Neuronal stem cell (in vitro differentiated cells): ENCODE measurements at places on chromosomes 4 and X.

DNA sequence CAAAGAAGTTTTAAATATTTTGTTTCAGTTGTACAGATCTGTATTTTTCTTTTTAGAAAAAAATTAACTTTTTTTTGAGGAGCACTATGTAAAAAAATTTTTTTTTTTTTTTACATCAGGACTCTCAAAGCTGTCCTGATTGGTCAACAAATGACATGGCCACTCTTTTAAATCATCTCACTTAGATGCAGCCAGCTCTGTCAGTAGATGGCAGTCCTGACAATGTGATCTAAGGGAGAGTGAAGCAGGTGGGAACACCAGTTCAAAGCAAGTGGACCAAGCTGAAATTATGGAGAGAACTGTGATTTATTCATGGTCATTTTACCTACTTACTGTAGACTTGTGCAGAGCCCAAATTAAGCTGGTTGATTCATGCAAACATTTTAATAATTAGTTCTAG, 174.7 kb upstream of the GPRIN3 start:
- no peaks in the 10 kb centered on the region for H3K27me3 ChIP-seq
- no peak overlapping the region for H3K4me3 ChIP-seq
- DNase-seq, result peak; percentile 1
- no peaks in the 10 kb centered on the region for H3K4me1 ChIP-seq
- no peak overlapping the region for H3K27ac ChIP-seq
- no peaks in the 10 kb centered on the region for H3K36me3 ChIP-seq

DNA sequence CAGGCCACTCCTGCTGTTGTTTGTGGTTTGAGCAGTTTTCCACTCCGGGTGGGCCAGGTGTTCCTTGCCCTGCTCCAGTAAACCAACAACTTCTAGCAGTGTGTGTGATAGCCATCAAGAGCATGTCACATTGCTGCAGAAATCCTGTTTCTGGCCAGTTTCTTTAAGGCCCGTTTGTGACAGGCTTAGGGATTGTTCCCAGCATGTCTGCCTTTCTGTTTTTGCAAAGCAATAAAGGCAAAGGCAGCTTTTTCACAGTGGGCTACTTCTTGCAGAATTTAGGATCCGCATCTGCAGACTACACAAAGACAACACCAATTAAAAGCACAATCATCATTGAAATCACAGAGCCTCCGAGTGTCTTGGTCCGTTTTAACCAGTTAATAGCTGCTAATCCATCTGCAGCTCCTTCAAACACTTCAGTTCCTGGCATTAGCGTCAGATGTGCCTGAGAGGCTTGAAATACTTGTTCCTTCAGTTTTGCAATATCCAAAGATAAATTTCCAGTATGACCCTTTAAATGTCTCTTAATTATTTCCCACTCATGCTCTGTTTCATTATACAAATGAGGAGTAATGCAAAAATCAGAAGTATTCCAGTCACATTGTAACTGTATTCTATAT, 65.1 kb downstream of the ADAM29 start:
- H3K27me3 ChIP-seq, result no peaks in the 10 kb centered on the region
- H3K4me1 ChIP-seq, result peaks cover 2% of the 10 kb centered on the region
- peak; percentile 14 for DNase-seq
- no peak overlapping the region for H3K4me3 ChIP-seq
- H3K36me3 ChIP-seq, result no peaks in the 10 kb centered on the region

- no peaks in the 10 kb centered on the region for H3K36me3 ChIP-seq
- peak; percentile 9 for DNase-seq
- H3K4me3 ChIP-seq, result no peak overlapping the region
- H3K4me1 ChIP-seq, result peaks cover 11% of the 10 kb centered on the region
- no peak overlapping the region for H3K27ac ChIP-seq
Measured at GRCh38 chr4:48653217-48654014, 126.7 kb downstream of the FRYL start.

- no peak overlapping the region for H3K27ac ChIP-seq
- no peaks in the 10 kb centered on the region for H3K4me1 ChIP-seq
- H3K4me3 ChIP-seq, result no peak overlapping the region
- H3K27me3 ChIP-seq, result no peaks in the 10 kb centered on the region
- DNase-seq, result no peak
- no peaks in the 10 kb centered on the region for H3K36me3 ChIP-seq
Measured at GRCh38 chrX:12505127-12505526, 286.1 kb upstream of the PRPS2 start.

DNA sequence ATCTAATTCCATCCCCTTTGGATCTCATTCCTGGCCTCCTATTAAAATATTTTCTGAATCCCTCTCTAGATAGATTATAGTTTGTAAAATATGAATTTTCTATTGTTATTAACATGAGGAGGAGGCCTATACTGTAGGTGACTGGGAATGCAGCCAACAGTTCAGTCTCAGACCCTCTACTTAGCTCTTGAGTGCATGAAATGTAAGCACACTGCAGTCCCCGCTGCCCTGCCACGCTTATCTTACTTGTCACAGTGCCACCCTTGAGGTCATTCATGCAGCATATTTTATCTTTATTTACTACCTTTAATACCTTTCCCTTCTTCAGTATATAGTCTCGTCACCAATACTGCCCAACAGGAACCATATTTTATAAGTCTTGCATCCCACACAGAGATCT, 151.0 kb downstream of the CAMK2D start:
- H3K4me1 ChIP-seq, result peaks cover 3% of the 10 kb centered on the region
- H3K4me3 ChIP-seq, result no peak overlapping the region
- DNase-seq, result no peak
- H3K27ac ChIP-seq, result no peak overlapping the region
- H3K36me3 ChIP-seq, result peaks cover 3% of the 10 kb centered on the region

- no peaks in the 10 kb centered on the region for H3K4me1 ChIP-seq
- no peak overlapping the region for H3K27ac ChIP-seq
- no peak overlapping the region for H3K4me3 ChIP-seq
- H3K36me3 ChIP-seq, result no peaks in the 10 kb centered on the region
Measured at GRCh38 chrX:19624739-19625138, 109.4 kb upstream of the MAP3K15 start.

DNA sequence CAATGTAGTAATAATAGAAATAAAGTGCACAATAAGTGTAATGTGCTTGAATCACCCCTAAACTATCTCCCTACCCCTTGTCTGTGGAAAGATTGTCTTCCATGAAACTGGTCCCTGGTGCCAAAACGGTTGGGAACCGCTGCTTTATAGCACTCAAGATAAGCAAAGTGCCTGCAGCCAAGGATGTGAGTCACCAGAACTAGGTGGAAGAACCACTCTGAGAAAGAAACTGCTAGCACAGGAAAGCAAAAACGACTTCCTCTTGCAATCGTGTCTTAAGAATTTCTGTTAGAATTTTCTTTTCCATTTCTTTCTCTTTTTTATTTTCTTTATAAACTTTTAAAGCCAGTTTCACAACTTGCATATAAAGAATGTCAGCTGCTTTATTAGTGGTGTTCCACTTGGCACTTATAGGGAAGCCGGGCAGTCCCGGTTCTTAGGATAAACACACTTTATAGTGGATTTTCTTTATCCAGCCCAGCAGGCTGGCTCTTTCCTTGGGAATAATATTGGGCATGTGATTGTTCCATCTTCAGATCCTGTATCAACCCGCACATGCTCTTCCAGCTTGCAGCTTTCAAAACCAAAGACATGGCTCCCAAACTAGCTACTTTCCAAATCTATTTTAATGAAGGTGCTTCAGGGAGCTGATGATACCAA, 32.3 kb upstream of the CXCL8 start:
- no peak overlapping the region for H3K4me3 ChIP-seq
- H3K27ac ChIP-seq, result no peak overlapping the region
- no peaks in the 10 kb centered on the region for H3K36me3 ChIP-seq
- H3K27me3 ChIP-seq, result no peaks in the 10 kb centered on the region
- DNase-seq, result no peak
- peaks cover 10% of the 10 kb centered on the region for H3K4me1 ChIP-seq

DNA sequence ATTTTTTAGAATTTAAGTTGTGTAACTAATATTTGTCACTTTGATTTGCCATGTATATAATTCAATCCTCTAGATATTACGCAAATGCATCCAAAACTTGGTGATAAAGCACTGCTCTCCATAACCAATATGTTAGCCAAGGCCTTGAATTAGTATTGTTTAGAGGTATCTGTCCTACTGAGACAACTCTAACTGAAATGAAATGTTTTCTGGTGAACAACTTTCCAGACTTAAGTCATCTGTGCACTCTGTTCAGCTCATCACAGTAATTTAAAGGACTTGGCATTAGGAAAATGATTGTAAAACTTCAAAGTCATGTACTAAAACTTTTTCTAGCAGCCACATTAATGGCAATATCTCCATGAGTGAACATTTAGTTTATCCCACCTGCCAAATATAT, 73.1 kb downstream of the HPGD start:
- no peaks in the 10 kb centered on the region for H3K4me1 ChIP-seq
- H3K36me3 ChIP-seq, result no peaks in the 10 kb centered on the region
- no peaks in the 10 kb centered on the region for H3K27me3 ChIP-seq
- H3K4me3 ChIP-seq, result no peak overlapping the region

DNA sequence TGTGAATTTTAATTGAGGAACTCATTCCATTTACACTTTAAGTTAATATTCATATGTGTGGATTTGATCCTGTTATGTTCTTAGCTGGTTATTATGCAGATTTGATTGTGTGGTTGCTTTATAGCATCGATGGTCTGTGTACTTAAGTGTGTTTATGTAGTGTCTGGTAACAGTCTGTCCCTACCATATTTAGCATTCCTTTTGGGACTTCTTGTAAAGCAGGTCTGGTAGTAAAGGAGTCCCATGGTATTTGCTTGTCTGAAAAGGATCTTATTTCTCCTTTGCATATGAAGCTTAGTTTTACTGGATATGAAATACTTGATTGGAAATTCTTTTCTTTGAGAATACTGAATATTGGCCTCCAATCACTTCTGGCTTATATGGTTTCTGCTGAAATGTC, 76.6 kb downstream of the KLF8 start:
- no peaks in the 10 kb centered on the region for H3K27me3 ChIP-seq
- no peaks in the 10 kb centered on the region for H3K4me1 ChIP-seq
- no peaks in the 10 kb centered on the region for H3K36me3 ChIP-seq
- DNase-seq, result no peak
- H3K4me3 ChIP-seq, result no peak overlapping the region
- H3K27ac ChIP-seq, result no peak overlapping the region

GRCh38 chrX:12716574-12716973, 74.6 kb upstream of the PRPS2 start:
- H3K4me1 ChIP-seq, result no peaks in the 10 kb centered on the region
- H3K4me3 ChIP-seq, result no peak overlapping the region
- H3K36me3 ChIP-seq, result no peaks in the 10 kb centered on the region
- H3K27me3 ChIP-seq, result no peaks in the 10 kb centered on the region
- DNase-seq, result no peak

DNA sequence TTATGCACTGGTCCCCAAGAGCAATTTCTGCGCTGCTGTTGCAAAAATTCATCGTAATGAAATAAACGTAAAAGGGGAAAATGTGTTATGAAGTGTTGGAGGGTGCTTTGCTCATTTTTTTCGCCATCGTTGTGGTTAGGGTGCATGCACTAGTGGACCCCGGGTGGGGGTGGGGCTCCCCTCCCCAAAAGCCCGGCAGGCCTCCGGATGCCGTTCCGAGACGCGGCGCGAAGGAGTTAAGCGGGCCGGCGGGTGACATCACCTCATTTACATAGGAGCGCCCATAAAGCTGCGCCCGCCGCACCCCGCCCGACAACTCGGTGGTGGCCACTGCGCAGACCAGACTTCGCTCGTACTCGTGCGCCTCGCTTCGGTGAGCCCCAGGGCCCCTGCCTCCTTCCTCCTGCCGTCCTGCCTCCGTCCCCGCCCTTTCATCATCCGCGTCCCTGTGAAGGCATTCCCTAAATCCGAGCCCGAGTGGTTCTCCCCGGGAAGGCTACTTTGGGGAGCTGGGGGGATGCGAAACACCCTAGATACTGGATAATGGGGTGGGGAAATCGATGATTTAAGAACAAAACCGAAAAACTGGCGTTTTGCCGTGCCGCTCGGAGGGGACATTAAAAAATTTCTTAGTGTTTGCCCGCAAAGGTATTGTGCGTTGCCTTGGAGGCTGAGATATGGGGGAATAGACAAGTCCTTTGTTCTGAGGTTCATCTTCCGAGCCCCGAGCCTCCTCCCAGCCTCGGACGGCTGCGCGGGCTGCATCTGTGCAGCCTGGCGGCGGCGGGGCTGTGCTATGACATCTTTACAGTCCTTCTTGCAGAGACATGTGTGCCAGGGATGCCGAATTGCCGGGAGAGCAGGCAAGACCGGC, at the start of gene TMSB4X:
Gene TMSB4X (plus strand): TSS at position 315 of the 874 bp plus-strand sequence.
- H3K27ac ChIP-seq, result peak within 1 kb of the TSS; percentile 87
- no peaks in the 10 kb centered on the region for H3K27me3 ChIP-seq
- H3K36me3 ChIP-seq, result peaks cover 26% of the 10 kb centered on the region
- peak within 1 kb of the TSS; percentile 83 for H3K4me3 ChIP-seq
- peaks cover 10% of the 10 kb centered on the region for H3K4me1 ChIP-seq

DNA sequence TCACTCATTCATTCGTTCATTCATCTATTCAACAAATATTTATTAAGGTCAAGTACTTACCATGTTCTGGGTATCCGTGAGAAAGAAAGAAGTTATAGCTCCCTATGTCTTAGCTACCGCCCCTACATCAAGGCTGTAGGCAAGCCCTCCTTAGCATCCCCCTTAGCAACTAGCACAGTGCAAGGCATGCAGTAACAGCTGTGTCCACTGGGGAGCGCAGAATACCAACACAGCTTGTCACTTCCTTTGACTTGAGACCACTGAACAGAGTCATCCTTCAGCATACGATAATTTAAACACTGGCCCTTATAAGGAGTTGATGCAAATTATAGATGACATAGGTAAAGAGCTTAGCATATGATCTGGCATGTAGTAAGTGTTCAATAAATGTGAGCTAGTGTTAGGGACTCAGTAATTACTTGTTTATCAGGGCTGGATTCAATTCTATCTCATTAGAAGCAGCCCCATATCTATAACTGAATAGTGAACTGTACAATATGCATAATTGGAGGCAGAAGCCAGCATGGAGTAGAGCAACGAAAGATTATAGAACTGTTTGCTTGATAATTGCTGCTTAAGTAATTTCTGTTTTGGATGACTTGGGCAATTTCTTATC, 8.7 kb downstream of the KIAA1210 start:
- H3K27ac ChIP-seq, result no peak overlapping the region
- H3K4me1 ChIP-seq, result no peaks in the 10 kb centered on the region
- no peak overlapping the region for H3K4me3 ChIP-seq
- H3K27me3 ChIP-seq, result no peaks in the 10 kb centered on the region
- peak; percentile 31 for DNase-seq

- H3K4me1 ChIP-seq, result peaks cover 5% of the 10 kb centered on the region
- H3K27me3 ChIP-seq, result no peaks in the 10 kb centered on the region
- DNase-seq, result no peak
Measured at GRCh38 chr4:184355111-184355604, 119.2 kb downstream of the IRF2 start.

- H3K27me3 ChIP-seq, result no peaks in the 10 kb centered on the region
- H3K4me3 ChIP-seq, result no peak overlapping the region
- no peaks in the 10 kb centered on the region for H3K36me3 ChIP-seq
Measured at GRCh38 chrX:38699696-38700095, 101.6 kb upstream of the MID1IP1 start.

GRCh38 chr4:51866835-51867234, 23.9 kb downstream of the DCUN1D4 start:
- peaks cover 31% of the 10 kb centered on the region for H3K36me3 ChIP-seq
- DNase-seq, result no peak
- no peak overlapping the region for H3K4me3 ChIP-seq
